Urinary bladder (tissue), 4 donors: ENCODE measurements at places on chromosomes 16 and 17. TPM values are rescaled to one million over a fixed set of nuclear protein-coding genes. Genes with fewer than 3 reads are reported as not detected.

DNA sequence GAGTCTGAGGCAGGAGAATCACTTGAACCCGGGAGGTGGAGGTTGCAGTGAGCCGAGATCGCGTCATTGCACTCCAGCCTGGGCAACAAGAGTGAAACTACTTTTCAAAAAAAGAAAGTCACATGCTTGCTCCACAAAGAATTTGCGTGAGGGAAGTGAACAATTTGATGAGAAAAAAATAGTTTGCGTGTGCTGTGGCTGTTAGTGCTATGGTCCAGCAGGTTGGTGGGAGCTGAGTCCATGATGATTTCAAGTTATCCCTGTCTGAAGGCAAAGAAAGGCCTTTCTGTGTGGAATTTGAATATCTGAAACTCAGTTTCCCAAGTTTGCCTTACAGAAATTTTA, 21.0 kb downstream of the PRCD start:
- DNase-seq = no peak

LGALS9C gene
- not detected for total RNA-seq

- no peak for DNase-seq
Observed at GRCh38 chr16:67423611-67424260, 7.2 kb upstream of the HSD11B2 start.

- no peak for DNase-seq
Observed at GRCh38 chr17:76446449-76447231, 6.3 kb downstream of the UBE2O start.

DNA sequence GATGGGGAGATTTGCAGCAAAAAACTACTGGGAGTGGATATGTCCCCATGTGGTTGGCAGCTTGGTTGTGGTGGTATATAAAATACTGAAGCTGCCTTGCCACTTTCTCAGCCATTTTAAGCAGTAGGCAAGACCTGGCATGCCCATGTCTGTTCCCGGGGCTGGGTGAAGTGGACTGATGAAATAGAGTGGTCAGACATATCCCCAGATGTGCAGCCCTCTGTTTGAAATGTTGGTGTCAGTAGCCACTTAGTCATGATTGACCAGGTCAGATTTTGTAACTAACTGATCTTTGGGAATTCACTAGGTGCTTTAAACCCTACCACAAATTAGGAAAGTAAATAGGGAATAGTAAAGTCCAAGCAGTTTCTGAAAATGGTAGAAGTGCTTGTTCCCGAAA, 151.6 kb downstream of the PHKB start:
- DNase-seq = no peak

RASL10B gene
- total RNA-seq = 0.69 TPM

GRCh38 chr16:13507530-13507929, 412.4 kb upstream of the ERCC4 start:
- DNase-seq = no peak

FNDC8 gene
- total RNA-seq = not detected

EFNB3 gene
- 3.3 TPM for total RNA-seq

GRCh38 chr16:3484318-3485096, 10.8 kb downstream of the C16orf90 start:
- no peak for DNase-seq

DNA sequence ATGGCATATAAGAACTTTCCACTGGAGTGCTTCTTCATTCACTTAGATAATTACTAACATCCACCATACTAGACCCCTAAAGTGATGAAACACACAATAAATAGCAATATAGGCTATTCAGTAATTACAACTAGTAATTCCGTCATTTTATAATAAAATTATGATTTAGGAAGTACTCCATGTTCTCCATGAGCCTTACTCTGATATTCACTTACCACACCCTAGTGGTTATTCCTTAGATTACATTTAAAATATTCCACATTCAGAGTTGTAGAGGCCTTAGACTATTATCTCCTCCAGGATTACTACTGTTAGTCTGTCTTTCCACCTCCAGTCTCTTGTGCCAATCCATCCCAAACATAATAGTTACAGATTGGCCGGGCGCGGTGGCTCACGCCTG, 62.4 kb downstream of the STH start:
- DNase-seq = no peak

TMEM114 gene
- not detected for total RNA-seq

DNA sequence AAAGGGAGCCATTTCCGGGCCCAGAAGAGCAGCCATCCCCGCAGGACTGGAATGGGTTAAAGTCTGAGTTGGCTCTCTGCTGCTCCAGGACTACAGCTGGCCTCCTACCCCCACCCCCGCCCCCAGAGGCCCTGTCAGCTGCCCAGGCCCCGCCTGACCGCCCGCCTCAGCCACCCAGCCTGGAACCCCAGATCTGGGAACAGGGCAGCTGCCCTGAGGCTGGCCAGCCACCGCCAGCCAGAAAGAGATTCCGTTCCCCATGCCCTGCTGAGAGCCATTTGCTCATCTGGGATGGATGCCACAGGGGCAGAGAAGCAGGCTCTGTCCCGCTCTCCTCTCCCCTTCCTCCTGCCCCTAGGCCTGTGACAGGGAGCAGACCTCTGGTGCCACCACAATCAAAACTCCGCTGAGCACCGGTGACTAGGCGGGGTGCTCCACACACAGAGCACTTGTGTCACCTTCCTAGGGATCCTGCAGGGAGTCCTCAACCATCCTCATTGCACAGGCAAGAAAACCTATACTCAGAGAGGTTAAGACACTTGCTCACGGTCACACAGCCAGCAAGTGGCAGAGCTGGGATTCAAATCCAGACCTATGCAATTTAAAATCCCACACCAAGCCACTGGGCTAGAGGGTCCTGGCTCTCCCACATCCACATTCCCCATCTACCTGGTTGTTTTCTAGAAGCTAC, 44.1 kb downstream of the ZNF423 start:
- no peak for DNase-seq

APOH gene
- total RNA-seq = not detected

DLG4 gene
- total RNA-seq = 19.4 TPM

- no peak for DNase-seq
Observed at GRCh38 chr17:12040478-12040877, 19.8 kb downstream of the MAP2K4 start.

- no peak for DNase-seq
Observed at GRCh38 chr17:73281928-73282327, 20.2 kb upstream of the CPSF4L start.

GRCh38 chr17:80025140-80025539, 10.5 kb downstream of the TBC1D16 start:
- no peak for DNase-seq

DNA sequence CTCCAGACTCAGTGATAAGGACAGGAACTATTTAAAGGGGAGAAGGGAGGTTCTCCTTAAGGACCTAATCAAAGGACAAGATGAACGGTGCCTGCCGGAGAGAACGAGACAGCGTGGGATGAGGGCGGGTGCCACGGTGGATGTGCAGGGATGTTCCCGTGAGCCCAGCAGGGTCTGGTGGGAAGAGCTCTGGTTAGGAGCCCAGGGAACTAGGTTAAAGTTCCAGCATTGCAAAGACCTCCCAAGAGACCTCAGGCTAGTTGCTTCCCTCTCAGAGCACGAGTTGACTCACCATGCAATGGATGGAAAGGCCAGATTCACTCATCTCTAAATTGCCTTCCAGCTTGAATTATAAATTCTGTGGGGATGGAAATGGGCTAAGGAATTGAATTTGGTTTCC, 14.7 kb downstream of the CCR7 start:
- DNase-seq = no peak

DNA sequence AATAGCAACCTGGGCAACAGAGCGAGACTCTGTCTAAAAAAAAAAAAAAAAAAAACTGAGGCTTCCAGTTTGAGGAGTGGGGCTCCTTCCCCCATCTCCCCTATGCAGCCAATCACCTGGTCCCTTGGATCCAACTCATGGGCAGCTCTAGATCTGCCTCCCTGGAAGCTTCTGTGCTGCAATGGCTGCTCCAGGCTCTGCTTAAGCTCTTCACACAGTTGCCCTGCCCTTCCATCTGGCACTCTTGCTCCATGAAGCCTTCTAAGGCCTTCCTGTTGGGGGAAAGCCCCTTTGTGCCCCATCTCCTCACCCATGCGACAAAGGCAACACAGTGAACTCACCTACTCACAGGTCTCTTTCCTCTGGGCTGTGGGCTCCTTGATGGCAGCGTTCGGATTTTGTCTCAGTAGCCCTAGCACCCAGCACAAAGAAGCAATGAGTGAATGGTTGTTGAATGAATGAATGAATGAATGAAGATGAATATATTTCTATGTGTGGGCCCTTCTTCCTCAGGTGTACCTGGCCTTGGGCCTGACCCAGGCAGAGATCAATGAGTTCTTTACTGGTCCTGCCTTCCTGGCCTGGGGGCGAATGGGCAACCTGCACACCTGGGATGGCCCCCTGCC, 1.9 kb downstream of the NAGLU start:
- no peak for DNase-seq

DNA sequence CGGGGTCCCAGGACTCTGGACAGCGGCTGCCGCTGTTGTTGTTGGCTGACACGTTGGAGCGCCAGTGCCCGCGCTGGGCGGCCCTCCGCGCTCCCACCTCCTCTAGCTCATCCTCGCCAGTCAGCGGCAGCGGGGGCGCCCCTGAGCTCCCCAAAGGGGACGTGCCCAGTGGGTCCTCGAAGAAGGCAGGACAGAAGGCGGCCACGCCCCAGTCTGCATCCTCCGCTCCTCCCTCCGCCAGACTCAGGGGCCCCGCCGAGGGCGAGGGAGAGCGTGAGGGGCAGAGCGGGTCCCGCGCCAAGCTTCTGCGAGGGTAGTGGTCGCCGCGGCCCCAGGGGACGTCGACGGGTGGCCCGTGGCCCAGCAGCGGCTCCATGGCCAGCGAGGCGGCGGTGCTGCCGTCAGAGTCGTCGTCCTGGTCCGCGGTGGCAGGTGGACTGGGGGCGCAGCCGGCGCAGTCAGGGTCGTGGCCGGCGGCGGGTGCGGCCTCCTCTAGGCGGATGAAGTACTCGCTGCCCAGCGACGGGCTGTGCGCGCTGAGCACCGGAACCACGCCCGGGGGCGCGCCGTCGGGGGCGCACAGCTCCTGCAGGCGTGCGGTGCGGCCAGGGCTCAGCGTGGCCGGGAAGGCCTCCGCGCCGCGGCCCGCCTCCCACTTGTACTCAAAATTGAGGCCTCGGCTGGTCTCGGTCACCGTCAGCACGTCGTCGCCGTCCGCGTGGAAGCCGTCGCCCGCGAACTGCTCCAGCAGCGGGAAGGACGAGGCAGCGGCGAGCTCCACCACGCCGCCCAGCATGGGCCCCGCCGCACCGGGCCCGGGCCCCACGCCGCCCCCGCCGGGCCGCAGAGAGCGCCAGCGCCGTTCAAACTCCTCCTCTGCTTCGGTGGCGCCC, 43.2 kb upstream of the PVALEF start:
- no peak for DNase-seq

DNA sequence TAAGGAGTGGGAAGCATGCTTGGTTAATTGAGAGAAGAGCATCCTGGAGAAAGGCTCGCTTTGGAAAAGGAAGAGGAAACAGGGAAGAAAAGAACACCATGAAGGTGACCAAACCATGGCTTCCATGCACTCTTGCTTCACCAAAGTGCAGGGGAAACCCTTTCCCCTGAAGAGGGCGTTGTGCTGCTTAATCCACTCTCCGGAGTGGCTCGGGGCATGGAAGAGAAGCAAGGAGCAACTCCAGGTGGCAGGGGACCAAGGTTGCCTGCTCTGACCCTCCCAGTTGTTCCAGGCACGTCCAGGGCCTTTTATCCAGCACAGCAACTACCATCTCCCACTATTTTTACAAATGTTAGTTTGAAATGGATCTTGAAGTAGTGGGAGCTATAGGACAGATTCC, 108.1 kb downstream of the STX8 start:
- DNase-seq = no peak

HSPB9 gene
- total RNA-seq = not detected

DNA sequence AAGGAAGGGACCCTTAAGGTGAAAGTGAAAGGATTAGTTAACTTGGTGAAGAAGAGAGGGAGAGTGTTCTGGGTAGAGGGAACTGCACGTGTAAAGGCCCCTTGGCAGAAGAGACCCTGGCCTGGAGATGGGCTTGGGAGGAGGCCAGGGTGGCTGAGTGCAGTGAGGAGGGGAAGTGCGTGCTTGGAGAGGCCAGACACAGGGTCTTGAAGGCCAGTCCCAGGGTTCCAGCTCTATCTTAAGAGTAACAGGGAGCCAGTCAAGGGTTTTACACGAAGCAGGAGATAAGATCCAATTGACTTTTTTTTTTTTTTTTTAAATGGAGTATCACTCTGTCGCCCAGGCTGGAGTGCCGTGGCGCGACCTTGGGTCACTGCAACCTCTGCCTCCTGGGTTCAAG, 15.2 kb upstream of the DOK4 start:
- DNase-seq = no peak
